ENCODE measurements at places on chromosomes 13 and 19.
A peak's percentile ranks its signal among the peaks of the same experiment; 100 is the strongest.

DNA sequence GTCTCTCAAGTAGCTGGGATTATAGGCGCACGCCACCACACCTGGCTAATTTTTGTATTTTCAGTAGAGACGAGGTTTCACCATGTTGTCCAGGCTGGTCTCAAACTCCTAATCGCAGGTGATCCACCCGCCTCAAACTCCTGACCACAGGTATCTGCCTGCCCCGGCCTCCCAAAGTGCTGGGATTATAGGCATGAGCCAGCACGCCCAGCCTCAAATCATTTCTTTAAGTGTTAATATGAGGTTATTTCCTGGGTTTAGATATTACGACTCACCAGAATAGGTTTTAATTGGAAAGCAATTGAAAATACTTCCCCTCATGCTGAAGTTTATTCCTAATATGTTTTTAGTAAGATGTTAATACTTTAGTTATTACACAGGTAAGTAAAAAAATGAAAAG is 144.5 kb downstream of the NUFIP1 start:
- H3K27me3 ChIP-seq, result no peaks in the 10 kb centered on the region
- no peak for DNase-seq
- H3K36me3 ChIP-seq, result no peaks in the 10 kb centered on the region
- no peak overlapping the region for H3K27ac ChIP-seq
- no peak overlapping the region for H3K4me3 ChIP-seq

DNA sequence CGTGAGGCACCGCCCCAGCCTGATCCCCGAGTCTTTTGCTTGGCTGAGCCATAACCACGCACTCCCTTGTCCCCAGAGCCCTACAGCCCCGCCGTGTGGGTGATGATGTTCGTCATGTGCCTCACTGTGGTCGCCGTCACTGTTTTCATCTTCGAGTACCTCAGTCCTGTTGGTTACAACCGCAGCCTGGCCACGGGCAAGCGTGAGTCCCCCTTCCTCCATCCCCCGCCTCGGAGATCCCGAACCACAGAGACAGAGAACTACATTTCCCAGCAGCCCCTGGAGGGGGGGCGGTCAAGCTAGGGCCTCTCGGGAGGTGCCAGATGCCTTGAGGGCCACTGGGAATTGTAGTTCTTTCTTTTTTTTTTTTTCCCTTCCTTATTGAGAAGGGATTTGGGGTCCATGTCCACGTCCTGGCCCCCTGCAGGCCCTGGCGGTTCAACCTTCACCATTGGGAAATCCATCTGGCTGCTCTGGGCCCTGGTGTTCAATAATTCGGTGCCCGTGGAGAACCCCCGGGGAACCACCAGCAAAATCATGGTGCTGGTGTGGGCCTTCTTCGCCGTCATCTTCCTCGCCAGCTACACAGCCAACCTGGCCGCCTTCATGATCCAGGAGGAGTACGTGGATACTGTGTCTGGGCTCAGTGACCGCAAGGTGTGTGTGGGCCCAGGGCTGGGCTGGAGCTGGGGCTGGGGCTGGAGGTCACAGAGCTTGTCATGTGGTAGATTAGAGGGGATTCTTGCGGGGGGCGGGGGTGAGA is 25.9 kb downstream of the GRIN2D start:
- peak; percentile 94 for DNase-seq
- peaks cover 24% of the 10 kb centered on the region for H3K4me1 ChIP-seq
- no peaks in the 10 kb centered on the region for H3K27me3 ChIP-seq
- no peak overlapping the region for H3K27ac ChIP-seq
- H3K4me3 ChIP-seq, result peak overlapping the region; percentile 57

GRCh38 chr19:8150178-8150865 is 930 bp upstream of the FBN3 start:
- no peaks in the 10 kb centered on the region for H3K36me3 ChIP-seq
- DNase-seq, result no peak
- H3K27ac ChIP-seq, result no peak overlapping the region
- H3K27me3 ChIP-seq, result peaks cover 19% of the 10 kb centered on the region
- no peak overlapping the region for H3K4me3 ChIP-seq

DNA sequence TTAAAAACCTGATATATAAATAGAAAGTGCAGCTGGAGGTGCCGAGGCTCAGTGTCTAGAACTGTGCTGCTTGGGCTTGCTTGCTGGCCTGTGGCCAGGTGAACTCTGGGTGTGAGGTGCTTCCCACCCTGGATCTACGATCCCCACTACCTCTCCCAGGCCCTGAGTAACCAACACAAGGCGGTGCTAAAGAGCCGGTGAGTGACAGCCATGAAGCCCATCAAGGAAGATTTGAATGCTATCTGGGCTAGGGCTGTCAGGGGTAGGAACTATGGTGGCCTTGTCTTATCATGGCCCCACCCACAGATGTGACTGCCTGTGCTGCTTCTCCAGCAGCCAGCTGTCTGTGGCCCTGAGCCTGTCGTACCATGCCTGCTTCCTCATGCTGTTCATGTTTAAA is 25.6 kb upstream of the ZNF91 start:
- H3K27me3 ChIP-seq, result no peaks in the 10 kb centered on the region
- H3K4me1 ChIP-seq, result peaks cover 3% of the 10 kb centered on the region
- no peak overlapping the region for H3K4me3 ChIP-seq
- H3K36me3 ChIP-seq, result no peaks in the 10 kb centered on the region
- no peak for DNase-seq
- H3K27ac ChIP-seq, result no peak overlapping the region

GRCh38 chr19:42272535-42272897 is 3.5 kb downstream of the CIC start:
- peaks cover 7% of the 10 kb centered on the region for H3K4me1 ChIP-seq
- no peak for DNase-seq
- H3K27me3 ChIP-seq, result no peaks in the 10 kb centered on the region
- no peak overlapping the region for H3K27ac ChIP-seq
- no peak overlapping the region for H3K4me3 ChIP-seq

DNA sequence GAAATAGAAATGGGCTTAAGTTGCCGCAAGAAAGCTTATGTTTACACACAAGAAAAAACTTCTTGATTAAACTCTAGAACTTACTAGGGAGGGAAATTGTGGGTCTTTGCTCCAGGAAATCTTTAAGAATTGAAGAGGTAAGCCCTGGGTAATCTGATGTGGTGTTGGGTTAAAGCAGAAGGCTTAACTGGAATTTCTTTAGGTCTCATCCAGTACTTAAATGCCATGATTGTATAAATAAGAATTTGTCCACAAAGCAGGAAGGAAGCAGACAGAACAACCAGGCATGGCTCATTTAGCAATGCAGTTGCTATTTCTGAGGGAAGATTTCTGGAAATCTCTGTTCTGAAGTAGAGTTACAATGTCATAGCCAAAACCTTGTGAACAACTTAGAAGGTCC is 360.4 kb downstream of the KLF5 start:
- H3K4me3 ChIP-seq, result no peak overlapping the region
- no peak for DNase-seq
- H3K4me1 ChIP-seq, result no peaks in the 10 kb centered on the region
- no peaks in the 10 kb centered on the region for H3K36me3 ChIP-seq
- H3K27me3 ChIP-seq, result no peaks in the 10 kb centered on the region

DNA sequence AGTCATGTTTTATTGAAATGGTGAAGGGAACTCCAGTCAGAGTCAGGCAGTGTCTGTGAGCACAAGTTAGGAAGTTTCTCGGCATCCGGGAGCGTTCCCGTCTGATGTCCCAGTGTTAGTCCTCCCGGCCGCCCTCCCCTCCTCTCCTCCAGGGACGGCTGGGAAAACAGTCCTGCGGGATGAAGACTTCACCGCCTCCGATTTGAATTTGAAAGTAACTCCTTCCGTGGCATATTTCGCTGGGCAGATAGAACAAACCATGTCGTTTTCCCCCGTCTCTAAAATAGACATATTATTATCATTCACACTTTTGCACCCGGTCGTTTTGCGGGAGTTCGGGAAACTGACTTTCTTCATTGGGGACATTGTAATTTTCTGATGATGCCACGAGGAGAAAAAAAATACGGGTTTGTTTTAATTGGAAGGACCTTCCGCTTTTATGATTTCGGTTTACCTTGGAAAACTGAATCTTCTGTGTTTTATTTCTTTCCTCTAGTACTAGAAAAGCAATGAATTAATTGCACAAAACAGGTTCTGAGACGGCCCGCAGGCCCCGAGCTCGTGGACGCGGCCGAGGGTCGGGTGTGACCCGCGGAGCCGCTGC is 76.6 kb downstream of the ZIC5 start:
- peaks cover 15% of the 10 kb centered on the region for H3K4me1 ChIP-seq
- H3K27ac ChIP-seq, result no peak overlapping the region
- peaks cover 27% of the 10 kb centered on the region for H3K27me3 ChIP-seq
- peak; percentile 45 for DNase-seq

- no peak overlapping the region for H3K27ac ChIP-seq
- DNase-seq, result no peak
- H3K36me3 ChIP-seq, result no peaks in the 10 kb centered on the region
- H3K27me3 ChIP-seq, result no peaks in the 10 kb centered on the region
- H3K4me1 ChIP-seq, result peaks cover 21% of the 10 kb centered on the region
These were observed 315.9 kb downstream of the DNAJC15 start for GRCh38 chr13:43339145-43339804.

GRCh38 chr19:18762125-18763023 is 28.7 kb downstream of the COMP start:
- no peaks in the 10 kb centered on the region for H3K36me3 ChIP-seq
- no peaks in the 10 kb centered on the region for H3K27me3 ChIP-seq
- DNase-seq, result peak; percentile 47
- H3K4me3 ChIP-seq, result no peak overlapping the region

DNA sequence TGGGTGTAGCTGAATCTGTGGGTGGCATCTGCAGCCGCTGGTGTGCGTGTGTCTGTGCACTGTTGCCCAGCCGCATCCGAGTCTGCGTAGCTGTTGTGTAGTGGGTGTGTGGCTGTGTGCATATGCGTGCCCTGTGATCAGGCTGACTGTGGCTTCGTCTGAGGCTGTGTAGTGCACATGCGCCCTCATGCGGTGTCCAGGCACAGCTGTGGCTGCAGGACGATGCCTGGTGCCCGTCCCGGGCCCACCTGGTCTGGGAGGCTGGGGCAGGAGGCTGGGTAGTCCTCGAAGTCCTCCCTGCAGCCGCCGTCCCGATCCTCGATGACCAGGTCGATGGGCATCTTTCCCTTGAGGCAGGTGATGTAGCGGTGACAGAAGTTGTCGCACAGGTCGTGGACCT is 4.9 kb downstream of the MEIS3 start:
- no peak overlapping the region for H3K4me3 ChIP-seq
- peaks cover 11% of the 10 kb centered on the region for H3K4me1 ChIP-seq
- no peaks in the 10 kb centered on the region for H3K36me3 ChIP-seq
- H3K27ac ChIP-seq, result no peak overlapping the region
- DNase-seq, result no peak

GRCh38 chr19:55672418-55672817 is 2.6 kb upstream of the EPN1 start:
- no peak for DNase-seq
- no peak overlapping the region for H3K4me3 ChIP-seq
- peaks cover 9% of the 10 kb centered on the region for H3K36me3 ChIP-seq
- H3K27me3 ChIP-seq, result no peaks in the 10 kb centered on the region
- H3K4me1 ChIP-seq, result peaks cover 26% of the 10 kb centered on the region
- no peak overlapping the region for H3K27ac ChIP-seq

DNA sequence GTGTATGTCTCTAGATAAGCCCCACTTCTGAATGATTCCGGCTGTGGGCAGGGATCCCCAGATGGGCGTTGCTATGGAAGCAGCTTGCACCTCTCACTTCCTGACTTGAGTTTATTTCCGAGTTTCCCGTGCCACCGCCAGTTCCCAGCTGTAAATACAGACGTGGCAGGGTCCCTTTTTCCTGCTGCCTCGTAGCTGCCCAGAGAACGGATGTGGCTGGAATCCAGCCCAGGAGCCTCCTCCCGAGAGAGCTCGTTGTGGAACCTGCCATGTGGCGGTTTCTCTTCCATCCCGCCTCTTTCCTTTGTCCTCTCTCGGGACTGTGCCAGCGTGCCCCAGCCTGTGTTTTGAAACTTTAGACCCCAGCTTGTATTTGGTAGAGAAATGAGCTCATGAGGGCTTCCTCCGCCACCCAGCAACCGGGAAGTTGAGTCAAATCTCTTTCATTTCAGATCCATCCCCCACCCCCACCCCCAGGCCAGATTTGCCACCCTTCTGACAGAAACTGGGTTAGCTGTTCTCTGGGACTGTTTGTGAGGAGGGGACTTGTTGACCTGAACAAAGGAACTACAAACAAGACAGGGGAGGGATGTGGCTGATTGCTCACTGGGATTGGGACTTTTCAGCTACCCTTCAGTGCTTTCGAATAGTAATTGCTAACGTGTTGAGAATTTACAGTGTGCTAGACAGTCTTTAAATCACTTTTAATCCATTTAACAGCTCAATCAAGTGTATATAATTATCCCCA is 96.6 kb downstream of the SIPA1L3 start:
- no peaks in the 10 kb centered on the region for H3K27me3 ChIP-seq
- H3K4me1 ChIP-seq, result peaks cover 53% of the 10 kb centered on the region
- H3K27ac ChIP-seq, result peak overlapping the region; percentile 72
- no peaks in the 10 kb centered on the region for H3K36me3 ChIP-seq
- H3K4me3 ChIP-seq, result peak overlapping the region; percentile 64

DNA sequence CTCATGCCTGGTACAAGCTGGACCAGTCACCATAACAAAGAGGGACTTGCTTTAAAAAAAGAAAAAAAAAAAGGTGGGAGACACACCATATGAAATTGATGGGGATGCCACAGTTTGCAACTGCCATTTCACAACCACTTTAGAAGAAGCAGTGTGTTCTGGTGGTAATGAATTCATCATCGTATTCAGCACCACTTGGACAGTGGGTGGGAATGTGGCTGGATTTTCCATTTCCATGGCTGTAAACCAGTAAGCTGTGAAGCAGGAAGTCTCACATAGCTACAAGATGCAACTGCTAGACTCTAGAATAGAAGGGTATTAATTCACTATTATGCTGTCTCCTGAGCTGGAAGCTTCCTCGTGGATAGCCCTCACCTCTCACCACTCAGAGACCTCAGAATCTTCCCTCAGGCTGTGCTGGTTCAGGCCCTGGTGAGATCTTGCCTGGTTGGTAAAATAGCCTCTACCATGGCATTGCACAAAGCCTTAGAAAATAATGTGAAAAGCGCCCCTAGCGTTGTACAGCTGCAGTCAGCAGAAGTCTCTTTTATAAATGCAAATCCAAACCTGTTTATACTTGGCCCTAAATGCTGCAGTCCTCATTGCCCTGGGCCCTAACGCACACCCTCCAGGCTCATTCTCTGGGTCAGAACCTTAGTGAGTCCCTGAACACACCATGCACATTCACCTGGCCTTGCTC is 150.7 kb downstream of the KCTD15 start:
- H3K27me3 ChIP-seq, result no peaks in the 10 kb centered on the region
- H3K4me3 ChIP-seq, result no peak overlapping the region
- H3K4me1 ChIP-seq, result no peaks in the 10 kb centered on the region
- H3K27ac ChIP-seq, result no peak overlapping the region
- no peaks in the 10 kb centered on the region for H3K36me3 ChIP-seq
- no peak for DNase-seq

DNA sequence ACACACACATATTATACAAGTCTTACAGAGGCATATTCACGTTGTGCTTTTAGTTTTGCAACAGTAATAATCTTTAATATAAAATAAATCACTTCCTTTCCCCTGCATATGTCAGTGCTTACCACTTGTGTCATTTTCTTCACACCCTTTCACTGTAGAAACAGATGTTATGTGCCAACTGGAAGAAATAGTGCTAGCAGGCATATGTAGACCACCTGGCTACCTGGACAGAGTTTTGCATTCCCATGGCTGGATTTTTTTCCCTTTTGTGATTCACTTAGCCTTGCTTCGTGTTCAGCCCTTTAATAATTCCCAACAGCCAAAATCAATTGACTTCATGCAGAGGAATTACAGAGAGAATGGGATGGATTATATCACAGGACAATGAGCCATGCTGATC is 399.1 kb upstream of the SPRY2 start:
- no peak overlapping the region for H3K27ac ChIP-seq
- H3K4me3 ChIP-seq, result no peak overlapping the region
- peaks cover 3% of the 10 kb centered on the region for H3K4me1 ChIP-seq
- no peaks in the 10 kb centered on the region for H3K27me3 ChIP-seq
- no peak for DNase-seq
- H3K36me3 ChIP-seq, result no peaks in the 10 kb centered on the region
